ENCODE measurements at places on chromosomes 5 and 9.

- no peak for DNase-seq
Observed at GRCh38 chr9:108103046-108103693, 613.6 kb upstream of the KLF4 start.

DNA sequence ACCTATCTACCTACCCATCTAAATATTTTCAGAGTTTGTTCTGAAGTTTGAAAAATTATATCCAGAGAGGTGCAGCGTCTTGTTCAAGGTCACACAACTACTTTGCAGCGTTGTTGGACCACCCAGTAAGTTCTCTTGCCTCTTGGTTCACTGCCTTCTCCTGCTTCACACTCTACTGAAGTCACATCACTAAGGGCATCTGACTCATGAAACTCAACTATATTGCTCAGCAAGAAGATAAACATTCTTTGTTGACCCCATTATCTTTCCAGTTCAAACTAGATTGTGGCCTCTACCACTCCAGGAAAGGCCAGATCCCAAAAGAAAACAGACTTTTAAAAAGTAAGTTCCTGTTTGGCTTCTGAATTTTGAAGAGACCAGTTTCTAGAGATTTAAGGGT is 326.9 kb downstream of the SLIT3 start:
- DNase-seq = no peak

- no peak for DNase-seq
Observed at GRCh38 chr5:156340893-156341292, 13.9 kb downstream of the SGCD start.

- no peak for DNase-seq
Observed at GRCh38 chr9:134676361-134676760, 34.8 kb downstream of the COL5A1 start.

- no peak for DNase-seq
Observed at GRCh38 chr9:137458194-137459151, 661 bp downstream of the NSMF start.

GRCh38 chr9:101029315-101030085 is 973 bp downstream of the PLPPR1 start:
- no peak for DNase-seq

DNA sequence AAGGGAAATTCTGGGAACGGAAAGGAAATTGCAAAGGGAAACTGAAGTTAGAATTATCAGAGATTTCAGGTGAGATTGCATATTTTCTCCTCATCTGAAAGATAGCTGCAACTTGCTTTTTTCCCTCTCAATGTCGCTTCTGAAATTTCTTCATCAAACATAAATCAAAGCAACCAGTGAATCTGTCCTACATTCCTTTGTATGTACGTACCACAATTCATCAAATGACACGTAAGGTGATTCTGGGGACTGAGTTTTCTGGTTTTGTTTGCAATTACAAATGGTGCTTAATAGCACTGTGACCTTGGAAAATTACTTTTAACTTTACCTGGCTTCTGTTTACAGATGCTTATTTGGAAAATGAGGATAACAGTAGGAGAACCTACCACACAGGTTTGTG is 21.9 kb upstream of the CNOT6 start:
- no peak for DNase-seq

- peak; percentile 11 for DNase-seq
Observed at GRCh38 chr9:124941679-124942561, 1.0 kb upstream of the GOLGA1 start.

- no peak for DNase-seq
Observed at GRCh38 chr5:41763081-41763480, 107.1 kb downstream of the OXCT1 start.

DNA sequence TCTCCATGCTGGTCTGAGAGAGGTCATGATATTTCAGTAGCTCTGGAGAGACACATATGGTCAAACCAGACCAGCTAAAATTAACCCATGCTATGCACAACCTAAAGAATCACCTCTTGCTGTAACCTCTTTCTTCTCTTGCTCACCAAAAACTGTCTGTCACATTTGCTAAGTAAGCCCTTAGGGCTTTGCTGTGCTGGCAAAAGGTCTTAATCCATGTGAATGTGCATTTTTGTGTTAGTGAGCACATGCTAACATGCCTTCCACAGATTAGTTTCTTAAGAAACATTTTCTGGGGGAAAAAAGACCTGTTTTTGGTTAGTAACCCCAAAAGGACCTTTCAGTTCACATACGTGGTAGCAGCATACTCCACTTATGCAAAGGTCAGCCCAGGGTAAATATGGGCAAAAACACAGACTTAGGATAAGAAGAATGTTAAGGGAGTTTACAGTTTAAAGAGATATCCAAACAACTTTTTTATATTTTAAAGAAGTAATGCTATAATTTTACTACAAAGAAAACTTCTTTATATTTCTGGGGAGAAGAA is 124.2 kb upstream of the CCDC152 start:
- DNase-seq = no peak

DNA sequence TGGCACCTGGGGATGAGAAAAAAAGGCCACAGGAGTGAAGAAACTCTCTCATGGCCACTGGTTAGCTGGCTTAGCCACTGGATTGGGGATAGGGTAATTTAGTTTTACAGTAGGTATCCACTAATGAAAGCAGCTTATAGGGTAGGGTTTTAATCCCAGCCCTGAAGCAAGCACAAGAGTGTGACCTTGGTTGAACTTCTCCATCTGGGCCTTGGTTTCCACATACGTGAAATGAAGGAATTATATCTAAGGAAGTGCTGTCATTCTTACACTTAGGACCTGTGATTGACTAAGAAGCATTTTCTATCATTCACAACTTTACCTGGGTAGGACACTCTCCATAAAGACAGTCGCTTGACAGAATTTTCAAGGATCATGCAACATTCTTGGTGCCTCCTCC is 49.6 kb downstream of the FAT2 start:
- DNase-seq = no peak

DNA sequence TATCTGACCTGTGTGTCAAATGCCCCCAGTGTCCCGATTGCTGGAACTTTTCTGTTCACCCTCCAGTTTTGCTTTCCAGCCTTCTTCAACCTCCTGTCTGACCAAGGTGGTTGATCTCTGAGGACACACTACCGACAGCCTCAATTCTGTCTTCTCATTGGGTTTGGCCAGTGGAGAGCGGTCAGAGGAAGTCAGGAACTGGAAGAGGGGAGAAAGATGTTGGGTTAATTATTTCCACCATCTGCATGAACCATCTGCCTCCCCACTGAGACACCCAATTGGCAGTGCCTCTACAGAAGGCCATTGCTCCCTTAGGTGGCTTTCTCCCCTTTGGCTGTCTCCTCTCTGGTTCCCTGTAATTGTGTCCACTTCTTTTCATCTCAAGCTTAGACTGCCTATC is 154.3 kb upstream of the RAI14 start:
- DNase-seq = no peak

DNA sequence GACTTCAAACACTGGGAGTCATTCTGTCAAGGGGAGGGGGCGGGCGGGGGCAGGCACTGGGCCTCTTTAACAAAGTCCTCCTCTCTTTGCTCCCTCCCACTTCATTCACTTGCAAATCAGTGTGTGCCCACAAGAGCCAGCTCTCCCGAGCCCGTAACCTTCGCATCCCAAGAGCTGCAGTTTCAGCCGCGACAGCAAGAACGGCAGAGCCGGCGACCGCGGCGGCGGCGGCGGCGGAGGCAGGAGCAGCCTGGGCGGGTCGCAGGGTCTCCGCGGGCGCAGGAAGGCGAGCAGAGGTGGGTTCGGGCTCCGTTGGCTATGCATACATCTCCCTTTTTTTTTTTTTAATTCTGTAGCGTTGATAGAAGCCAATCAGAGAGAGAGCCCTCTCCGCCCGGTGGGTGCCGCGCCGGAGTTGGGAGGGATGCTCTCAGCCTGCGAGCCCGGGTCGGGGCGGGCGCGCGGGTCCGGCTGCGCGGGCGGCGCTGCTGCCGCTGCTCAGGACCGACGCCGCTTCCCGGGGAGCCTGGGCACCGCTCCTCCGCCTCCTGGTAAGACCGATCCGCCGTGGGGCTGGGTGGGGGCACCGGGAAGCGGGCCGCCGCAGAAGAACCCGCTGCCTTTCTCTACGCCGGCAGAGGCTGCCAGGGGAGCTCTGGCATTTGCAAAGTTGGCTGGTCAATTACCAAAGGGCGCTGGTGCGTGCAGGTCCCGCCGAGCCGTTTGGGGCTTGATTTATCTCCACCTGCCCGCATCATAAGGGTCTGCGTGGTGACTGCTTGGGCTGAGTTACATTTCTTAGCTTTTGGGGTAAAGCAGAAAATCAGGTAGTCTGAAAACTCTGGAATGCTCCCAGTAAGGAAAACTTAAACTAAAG is at the start of gene CDH6:
Gene CDH6, plus strand, starts transcription at position 96 of the 877 bp plus-strand sequence. CDS start 73,788 bp downstream, outside the sequence.
- DNase-seq = no peak

DNA sequence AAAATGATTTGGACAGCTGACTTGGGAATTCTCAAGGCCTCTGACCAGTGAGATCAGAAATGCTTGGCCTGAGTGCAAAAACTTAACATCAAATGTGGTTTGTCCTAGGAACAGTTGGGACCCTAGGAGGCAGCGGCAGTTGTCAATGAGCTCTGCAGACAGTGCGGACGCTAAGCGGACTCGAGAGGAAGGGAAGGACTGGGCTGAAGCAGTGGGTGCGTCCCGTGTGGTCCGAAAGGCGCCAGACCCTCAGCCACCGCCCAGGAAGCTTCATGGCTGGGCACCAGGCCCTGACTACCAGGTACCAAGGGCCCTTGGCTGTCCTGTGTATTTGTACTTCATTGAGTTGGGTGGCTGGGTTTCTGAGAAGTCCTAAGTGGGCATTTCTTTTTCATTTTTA is 43.7 kb upstream of the POMT1 start:
- DNase-seq = no peak

GRCh38 chr5:400282-401145 is 42.5 kb upstream of the EXOC3 start:
- peak; percentile 53 for DNase-seq

- DNase-seq = no peak
Observed at GRCh38 chr9:128145951-128146351, 3.3 kb upstream of the LCN2 start.

DNA sequence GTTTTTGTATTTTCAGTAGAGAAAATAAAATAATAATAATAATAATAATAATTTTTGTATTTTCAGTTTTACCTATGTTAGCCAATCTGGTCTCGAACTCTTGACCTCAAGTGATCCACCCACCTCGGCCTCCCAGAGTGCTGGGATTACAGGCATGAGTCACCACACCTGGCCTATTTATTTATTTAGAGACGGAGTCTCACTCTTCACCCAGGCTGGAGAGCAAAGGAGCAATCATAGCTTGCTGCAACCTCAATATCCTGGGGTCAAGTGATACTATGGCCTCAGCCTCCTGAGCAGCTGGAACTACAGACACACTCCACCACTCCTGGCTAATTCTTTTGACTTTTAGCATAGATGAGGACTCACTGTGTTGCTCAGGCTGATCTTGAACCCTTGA is 167.5 kb downstream of the TLE1 start:
- no peak for DNase-seq

- no peak for DNase-seq
Observed at GRCh38 chr5:76299592-76299991, 103.5 kb upstream of the IQGAP2 start.

DNA sequence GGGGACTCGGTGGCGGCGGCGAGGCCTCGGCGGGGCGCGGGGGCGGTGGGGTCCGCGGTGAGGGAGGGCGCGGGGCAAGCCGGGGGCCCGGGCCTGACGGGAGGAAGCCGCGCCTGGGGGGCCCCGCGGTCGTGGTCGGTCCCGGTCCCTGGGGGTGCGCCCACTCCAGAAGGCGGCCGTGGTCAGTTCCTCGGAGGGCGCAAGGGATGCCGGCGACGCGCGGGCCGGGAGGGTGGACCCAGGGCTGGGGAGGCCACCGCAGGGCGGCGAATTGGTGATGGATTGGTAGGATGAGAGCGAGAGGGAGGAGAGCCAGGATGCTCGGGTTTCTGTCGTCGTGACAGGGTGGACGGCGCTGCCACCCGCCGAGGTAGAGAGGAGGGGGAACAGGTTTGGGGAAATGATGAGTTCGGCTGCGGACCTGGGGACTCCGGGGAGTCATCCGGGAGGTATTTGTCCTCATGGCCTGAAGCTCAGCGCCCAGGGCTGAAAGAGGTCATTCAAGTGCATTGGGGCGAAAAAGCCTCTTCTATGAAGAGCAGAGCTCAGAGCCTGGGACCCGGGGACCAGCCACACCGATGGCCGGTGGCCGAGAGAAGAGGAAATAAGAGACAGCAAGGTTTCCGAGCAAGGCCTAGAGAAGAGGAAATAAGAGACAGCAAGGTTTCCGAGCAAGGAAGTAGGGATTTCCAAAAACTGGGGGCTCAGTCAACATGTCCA is 557 bp downstream of the GNG10 start:
- DNase-seq = peak; percentile 15

DNA sequence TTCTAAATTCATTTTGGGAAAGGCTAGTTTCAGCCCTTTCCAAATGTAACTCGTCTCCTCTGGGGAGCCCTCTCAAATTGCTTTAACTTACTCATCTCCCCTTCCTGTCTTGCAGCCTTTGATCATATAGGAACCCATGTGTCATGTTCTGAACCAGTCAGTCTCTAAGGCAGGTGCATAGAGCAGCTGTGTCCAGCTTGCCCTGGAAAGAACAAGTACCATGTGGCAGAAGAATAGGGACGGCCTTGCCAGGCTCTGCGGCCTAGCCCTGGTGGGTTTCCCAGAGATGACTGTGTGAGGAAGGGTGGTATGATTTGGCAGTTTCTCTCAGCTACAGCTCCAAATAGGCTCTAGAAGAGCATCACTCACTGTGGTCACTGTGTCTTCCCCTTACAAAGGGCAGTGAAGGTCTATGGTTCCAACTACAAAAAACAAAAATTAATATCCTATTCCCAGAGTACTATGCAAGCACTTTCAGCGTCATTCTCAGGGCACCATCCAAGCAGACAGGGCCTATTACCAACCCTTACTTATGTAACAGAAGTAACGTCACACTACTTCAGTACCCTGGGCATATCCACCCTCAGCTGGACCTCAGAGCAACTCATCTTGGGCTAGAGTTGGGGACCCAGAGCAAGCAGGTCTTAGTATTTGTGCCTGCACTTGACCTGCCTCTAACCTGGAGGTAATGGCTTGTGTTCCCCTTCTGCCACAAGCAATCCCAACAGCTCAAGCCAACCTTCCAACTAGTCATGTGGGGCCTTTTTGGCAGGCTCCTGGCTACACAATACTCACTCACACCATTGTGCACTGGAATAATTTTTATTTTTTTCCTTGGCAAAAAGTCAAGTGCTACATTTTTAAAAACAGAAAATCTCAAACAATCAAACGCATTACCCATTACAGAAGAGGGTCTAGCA is 37.2 kb upstream of the UBAP2 start:
- no peak for DNase-seq

DNA sequence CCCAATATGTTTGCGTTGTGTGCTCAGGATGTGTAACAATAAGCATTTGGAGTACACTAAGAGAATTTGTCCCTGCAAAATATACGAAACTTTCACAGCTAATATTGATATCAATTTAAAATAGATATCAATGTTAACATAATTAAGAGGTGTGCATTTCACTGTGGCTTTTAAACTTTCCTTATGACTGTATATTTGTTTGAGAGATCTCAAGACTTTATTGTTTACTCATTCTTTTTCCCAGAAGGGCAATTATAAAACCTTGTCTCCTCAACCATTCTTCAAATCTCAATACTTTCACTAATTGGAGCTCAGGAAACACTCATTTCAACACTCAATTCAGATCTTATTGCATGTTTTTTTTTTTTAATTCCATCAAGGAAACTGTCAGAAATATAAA is 241.1 kb downstream of the PDE4D start:
- no peak for DNase-seq
